ENCODE measurements at places on chromosomes 7 and 10.

GRCh38 chr7:81618396-81619014 lies 151.3 kb downstream of the HGF start:
- DNase-seq: no peak

- no peak for DNase-seq
These were observed 1.1 kb downstream of the PSMA2 start for GRCh38 chr7:42930889-42931288.

- DNase-seq: no peak
These were observed 93.5 kb downstream of the KLF6 start for GRCh38 chr10:3691482-3691881.

- no peak for DNase-seq
These were observed 865.4 kb downstream of the CCSER2 start for GRCh38 chr10:85193796-85194195.

DNA sequence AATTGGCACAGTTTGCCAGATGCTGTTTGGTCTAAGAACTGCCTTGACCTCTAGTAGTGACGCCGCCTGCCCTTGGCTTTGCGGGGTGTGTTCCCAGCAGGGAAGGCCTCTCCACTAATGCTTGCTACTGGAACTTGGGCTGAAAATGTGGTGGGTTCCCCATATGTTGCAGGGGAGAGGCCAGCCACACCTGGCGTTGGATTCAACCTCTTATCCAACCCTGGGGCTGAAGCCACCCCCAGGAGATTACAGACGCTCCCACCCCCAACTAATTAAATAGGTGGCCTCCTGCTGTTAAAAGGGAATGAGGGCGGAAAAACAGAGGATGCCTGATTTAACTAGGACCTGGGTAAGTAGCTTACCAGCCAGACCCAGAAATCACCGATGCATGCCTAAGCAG lies 19.2 kb upstream of the ATOH7 start:
- DNase-seq: no peak

GRCh38 chr7:98698976-98699375 lies 81.9 kb downstream of the NPTX2 start:
- DNase-seq: no peak

- DNase-seq: no peak
These were observed 139.6 kb downstream of the MLLT10 start for GRCh38 chr10:21673668-21674067.

DNA sequence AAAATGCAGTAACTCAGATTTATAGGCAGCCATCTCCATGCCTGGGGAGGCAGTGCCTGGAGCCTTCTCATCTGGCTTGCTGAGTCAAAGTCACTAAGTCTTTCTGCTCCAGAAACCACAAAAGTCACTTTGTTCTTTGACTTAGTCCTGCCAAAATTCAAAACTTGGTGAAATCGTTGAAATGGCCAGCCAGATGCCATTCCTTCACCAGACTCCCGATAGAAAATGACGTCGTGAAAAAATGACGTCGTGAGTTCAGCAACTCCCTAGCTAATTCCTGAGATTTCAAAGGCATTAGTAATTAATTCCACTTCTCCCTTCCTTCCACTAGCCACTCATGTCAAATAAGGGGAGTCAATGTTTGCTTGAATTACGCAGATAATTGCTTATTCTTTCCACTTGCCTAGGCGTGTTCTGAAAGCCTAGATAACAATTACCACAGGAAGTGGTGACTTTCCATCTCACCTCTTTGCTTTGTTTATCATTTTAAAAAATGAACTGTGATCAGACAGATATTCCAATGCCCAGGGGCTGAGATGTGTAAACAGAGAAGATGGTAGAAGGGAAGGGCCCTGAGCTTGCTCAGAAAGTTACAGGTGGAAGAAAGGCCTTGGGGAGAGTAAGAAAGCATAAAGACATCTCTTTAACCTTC lies 48.5 kb upstream of the OSBPL3 start:
- DNase-seq: peak; percentile 18

- DNase-seq: no peak
These were observed 96.8 kb downstream of the TNS3 start for GRCh38 chr7:47484923-47485639.

- DNase-seq: no peak
These were observed 3.2 kb upstream of the IFIT1 start for GRCh38 chr10:89389254-89389653.

DNA sequence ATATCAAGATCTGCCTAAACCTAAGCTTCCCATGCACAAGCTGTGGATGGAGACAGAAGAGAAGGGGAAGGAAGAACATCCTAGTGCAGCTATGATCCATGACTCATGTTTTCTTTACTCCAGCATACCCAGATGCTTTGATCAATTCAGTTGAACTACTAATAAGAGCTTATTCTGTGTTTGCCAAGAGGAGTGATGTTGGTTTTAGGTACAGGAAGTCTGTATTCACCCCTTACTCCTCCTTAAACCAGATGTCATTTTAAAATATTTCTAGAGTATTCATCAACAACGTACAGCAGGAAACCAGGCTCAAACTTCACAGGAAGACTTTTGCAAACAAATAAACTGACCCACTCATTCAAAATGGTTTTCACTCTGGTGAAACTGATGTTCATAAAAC lies 29.2 kb downstream of the PANK1 start:
- no peak for DNase-seq

Data from activated T-cell treated with anti-CD3 and anti-CD28 coated beads, Interleukin-2, amount 50 U/mL, for 4 hours (primary cell).